SK-N-DZ (cell line): ENCODE measurements at places on chromosomes 11 and 22.

- DNase-seq = no peak
Observed at GRCh38 chr11:44127130-44127529, 31.7 kb downstream of the EXT2 start.

DNA sequence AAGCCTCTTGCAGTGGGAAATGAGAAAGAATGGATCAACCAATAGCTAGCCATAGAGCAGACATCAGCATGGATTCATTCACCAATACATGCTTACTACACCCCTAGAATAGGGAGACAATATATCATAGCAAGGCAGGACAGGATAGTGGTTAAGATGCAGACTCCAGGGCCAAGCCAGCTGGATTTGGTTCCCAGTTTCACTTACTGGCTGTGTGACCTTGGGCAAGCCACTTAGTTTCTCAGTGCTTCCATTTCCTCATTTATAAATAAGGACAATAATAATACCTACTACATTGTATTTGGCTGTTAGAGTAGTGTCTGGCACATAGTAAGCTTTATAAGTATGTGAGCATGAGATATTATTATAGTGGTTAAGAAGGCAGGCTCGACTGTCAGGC is 7.1 kb downstream of the DCHS1 start:
- no peak for DNase-seq

DNA sequence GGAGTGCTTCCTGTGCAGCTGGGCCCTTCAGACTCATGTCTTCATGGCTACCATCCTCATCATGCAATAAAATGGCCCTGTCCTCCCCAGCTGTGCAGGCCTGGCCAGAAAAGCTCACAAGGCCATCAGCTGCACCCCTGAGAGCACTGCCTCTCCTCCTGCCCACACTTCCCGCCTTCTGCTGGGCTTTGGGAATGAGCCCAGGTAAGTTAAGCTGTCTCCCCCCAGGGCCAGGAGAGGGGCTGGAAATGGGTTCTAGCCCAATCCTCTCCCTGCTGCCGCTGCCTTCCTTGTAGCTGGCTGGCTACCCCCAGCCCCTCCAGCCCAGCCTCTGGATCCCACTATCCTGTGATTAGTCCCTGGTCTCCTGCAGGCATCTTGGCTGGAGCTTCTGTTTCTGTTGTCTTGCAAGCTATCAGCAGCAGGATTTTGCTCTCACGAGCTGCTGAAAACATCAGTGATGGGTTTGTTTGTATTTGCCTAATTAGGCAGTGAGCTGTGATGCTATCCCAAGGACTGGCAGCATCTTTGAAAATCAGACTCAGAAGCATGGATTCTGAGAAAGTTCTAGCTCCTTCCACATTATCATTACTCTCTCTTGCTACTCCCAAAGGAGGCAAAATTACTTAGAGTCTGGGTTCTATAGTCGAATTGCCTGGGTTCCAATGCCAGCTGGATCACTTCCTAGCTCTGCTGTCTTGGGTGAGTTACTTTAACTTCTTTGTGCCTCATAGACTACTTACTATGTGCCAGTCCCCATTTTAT is 168.1 kb downstream of the ST3GAL4 start:
- DNase-seq = no peak

DNA sequence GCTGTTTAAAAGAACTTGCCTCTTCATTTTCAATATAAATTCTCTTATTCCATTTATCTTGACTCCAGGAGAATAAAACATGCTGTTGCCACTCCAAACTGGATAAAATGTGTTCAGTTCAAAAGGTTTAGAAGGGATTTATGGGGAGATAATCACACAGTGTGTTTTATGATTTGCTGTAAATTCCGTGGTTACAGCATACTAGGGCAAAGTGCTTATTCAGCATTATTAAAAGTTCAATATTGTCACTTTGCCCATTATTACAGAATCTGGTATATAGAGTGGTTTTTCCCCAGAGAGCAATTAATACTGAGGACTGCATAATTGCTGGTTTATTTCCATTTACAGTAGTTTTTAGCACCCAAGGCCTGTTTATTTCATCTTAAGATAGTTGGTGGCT is 780.9 kb upstream of the RAG2 start:
- no peak for DNase-seq

- no peak for DNase-seq
Observed at GRCh38 chr22:39880722-39881121, 12.8 kb downstream of the ENTHD1 start.

GRCh38 chr11:2562890-2563212 is 118.0 kb downstream of the KCNQ1 start:
- no peak for DNase-seq

- DNase-seq = peak; percentile 57
Observed at GRCh38 chr11:79139900-79140299, 300.9 kb downstream of the TENM4 start.

DNA sequence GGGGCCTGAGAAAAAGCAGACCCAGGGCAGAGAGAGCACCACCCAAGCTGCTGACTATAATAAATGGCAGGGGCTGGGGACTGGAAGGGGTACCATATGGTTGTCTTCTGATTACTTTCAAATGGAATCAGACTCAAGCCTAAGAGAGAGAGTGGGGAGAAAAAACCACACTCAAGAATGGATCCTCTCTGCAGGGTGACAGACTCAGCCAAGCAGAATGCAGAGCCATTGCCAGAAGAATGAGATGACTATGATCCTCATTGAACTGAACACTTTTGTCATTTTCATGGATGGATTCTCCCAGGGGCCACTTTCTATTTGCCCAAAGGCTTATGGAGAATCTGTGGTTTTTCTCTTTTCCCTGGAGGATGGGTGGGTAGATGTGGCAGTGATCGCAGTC is 8.7 kb downstream of the UBASH3B start:
- no peak for DNase-seq

- no peak for DNase-seq
Observed at GRCh38 chr11:22337596-22338485, at the start of gene SLC17A6. TSS of gene SLC17A6 (plus strand) at chr11:22338381. CDS start at chr11:22338534, 153 bp downstream.

GRCh38 chr22:46542011-46542985 is 4.9 kb upstream of the CELSR1 start:
- DNase-seq = peak; percentile 67

GRCh38 chr11:68469122-68469521 is 8.6 kb downstream of the PPP6R3 start:
- DNase-seq = no peak

DNA sequence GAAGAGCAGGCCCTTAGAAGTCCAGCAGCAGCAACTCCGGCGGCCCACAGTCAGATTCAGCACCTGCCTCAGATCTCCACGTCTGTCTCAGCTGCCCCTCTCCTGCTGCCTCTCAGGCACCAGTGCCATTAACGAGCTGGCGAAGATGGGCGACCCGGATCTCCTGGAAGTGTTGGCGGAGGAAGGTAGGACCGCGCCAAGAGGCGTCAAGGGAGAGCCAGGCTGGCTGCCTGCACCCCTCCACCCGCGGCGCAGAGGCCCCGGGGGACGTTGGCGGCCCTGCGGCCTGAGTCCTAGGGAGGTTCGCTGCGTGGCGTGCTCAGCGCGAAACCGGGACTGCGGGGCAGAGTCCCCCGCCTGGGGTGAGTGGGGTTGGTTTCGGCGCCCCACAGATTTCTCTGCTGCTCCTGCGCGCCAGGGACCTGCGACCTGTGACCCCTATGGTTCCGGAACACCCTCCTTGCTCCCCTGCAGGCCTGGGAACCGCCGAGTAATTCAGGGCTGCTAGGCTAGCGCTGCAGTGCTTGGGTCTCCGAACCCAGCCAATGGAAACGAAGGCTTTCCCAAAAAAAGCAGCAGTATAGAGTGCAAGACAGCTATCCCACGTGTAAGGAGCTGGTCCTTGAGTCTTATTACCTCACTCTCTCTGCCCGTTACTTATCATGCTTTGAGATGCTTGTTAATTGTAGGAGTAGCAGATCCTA is 615 bp downstream of the ANO5 start:
- DNase-seq = peak; percentile 69

GRCh38 chr11:72848846-72849466 is 34.7 kb downstream of the ATG16L2 start:
- no peak for DNase-seq

- DNase-seq = no peak
Observed at GRCh38 chr11:113419454-113420003, 31.9 kb downstream of the ANKK1 start.

DNA sequence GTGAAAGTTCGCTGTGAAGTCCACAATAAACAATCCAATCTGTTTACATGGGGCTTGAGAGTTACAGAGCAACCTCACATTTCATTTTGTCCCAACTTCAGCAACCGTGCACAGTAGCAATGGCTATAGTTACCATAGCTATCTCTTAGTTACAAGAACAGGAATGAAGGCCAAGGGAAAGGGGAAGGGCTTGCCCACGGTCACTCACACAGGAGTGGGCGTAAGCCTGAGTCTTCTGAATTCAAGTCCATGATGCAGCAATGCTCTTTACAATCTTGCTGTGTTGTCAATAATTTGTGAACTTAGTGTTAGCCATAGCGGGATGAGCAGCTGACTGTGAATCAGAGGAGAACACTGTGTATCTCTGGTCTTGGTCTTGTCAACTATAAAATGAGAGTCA is 102.9 kb downstream of the ADAMTS15 start:
- no peak for DNase-seq

GRCh38 chr11:47259232-47259977 is 1.6 kb downstream of the NR1H3 start:
- peak; percentile 53 for DNase-seq

DNA sequence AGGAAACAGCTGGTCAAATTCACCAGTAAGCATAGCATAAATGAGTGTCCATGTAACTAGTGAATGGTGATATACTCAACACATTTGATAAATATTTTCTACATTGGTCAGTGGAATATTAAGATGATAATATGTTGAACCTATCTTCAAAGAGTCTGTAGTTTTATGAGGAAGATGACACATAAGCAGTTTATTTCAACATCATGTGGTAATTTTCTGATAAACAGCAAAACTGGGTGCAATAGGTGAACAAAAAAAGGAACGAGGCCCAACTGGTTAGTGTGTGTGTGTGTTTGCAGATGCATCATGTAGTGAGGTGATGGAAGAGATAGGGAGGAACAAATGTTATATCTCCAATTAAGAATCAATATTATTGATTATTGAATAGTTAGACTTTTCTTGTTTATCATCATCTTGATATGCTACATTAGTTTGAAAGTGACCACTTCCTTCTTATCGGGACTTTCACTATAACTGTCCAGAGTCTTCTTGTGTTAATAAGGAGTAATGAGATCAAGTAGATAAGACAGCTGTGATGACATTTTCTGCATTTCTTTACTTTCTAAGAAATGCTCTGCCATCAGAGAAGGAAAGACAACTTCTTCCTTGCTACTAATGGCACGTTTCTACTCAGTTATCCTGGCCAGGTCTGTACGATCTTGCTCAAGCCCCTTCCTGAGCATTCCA is 270.7 kb downstream of the ETS1 start:
- DNase-seq = no peak

DNA sequence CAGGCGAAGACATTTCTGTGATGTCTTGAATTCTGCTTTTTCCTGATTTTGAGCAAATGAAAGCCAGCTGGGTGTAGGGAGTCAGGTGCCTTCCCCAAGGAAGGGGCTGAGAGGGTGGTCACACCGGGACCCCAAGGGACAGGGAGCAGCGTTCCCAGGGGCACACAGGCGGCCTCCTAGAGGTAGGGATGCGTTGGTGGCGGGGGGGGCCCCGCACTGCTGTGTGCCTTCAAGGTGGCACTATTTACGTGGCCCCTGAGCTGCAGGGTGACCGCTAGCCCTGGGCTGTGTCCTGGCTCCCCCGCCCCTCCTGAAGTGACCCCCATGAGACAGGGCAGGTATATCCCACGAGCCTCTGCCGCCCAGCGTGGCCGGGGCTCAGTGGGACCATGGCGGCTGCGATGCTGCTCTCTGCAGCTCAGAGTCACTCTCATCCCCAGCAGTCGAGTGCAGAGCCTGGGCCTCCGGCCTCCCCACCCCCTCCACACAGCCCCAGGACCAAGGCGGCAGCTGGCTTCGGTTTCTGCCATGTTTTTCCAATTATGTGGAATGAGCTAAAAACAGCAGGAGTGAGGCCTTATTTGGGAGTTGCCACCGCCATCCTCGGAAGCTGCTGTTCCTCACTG is 60.9 kb downstream of the LRP5 start:
- peak; percentile 85 for DNase-seq

- DNase-seq = peak; percentile 50
Observed at GRCh38 chr22:41857155-41857859, 24.4 kb downstream of the SREBF2 start.

DNA sequence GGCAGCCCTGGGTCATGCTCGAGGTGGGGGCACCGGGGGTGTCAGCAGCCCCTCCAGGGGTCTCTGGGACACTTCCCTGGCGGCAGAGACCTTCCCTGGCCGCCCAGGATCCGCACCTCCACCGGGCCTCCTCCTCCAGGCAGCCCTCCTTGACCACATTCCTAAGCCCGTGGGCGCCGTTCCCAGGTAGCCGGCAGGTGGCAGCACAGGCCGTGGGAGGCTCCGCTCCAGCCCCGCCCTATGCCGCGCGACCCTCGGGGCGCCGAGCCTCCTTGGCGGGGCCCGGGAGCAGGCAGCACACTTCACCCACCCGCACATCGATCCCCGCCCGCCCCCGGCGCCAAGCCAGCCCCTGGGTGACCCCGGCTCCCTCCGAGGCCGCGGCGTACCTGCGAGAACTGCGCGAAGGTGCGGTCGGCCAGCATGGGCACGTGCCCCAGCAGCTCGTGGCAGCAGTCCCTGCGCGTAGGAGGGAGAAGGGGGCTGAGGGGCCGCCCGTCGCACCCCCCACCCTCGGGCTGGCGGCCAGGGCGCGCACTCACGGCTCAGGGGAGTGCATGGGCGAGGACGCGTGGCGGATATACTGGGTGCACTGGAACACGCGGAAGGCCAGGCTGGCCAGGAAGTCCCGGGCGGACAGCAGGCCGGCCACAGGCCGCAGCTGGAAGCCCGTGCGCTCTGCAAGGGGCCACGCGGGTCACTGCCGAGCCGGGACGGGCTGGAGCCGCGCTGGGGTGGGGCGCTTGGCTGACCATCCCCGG is 5.3 kb upstream of the INS start:
- peak; percentile 59 for DNase-seq

DNA sequence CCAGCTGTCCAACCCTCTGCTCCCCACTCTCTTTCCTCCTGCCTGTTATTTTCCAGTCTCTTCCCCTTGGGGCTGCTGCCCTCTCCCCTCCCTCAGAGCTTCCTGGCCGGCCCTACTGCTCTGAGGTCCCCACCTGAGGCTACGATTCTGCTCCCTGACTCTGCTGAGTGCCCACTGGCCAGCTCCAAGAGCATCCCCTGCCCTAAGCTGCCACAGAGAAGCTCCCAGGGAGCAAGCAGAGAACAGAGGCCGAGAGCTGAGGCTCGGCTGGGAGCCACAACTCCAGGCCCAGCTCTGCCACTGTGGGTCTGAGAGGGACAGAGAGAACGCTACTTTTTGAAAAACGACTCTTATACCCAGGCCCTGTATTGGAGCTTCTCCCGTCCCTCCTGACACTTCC is 61.1 kb downstream of the CHRDL2 start:
- no peak for DNase-seq
